Renal cortical epithelial cell (primary cell): ENCODE measurements at places on chromosomes 13 and 19.

- DNase-seq, result no peak
Measured at GRCh38 chr13:91470084-91470621, 71.7 kb downstream of the GPC5 start.

DNA sequence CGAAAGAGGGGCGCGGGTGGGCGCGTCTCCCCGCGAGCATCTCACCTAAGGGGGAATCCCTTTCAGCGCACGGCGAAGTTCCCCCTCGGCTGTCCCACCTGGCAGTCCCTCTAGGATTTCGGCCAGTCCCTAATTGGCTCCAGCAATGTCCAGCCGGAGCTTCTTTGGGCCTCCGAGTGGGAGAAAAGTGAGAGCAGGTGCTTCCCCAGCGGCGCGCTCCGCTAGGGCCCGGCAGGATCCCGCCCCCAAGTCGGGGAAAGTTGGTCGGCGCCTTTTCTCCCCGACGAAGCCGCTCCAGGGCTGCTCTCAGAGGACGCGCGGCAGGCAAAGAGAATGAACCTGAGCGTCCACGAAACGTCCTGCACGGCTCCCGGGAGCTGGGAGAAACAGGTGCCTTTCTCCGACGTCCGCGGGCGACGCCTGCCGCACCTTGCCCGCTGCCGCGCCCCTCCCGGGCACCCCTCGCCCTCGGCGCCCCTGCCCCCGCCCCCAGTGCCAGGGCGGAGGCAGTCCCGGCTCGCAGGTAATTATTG is 366 bp upstream of the KL start:
- DNase-seq, result no peak

- no peak for DNase-seq
Measured at GRCh38 chr19:58183817-58184215, 955 bp downstream of the ZNF274 start.

DNA sequence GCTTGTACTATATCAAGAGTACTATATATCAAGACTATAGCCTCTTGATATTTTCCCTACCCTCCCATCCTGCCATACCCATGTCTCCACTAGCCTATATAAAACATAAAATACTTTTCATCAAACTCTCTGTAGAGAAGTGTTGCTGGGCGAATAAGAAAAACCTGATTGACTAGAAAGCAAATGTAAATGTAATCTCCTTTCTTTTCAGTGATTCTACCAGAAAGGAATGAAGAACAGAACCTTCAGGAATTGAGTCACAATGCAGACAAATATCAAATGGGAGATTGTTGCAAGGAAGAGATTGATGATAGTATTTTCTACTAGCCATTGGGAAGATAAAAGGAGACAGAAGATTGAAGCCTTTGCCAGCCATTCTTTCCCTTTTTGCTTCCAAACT is 89.2 kb downstream of the KCNRG start:
- DNase-seq, result peak; percentile 36

DNA sequence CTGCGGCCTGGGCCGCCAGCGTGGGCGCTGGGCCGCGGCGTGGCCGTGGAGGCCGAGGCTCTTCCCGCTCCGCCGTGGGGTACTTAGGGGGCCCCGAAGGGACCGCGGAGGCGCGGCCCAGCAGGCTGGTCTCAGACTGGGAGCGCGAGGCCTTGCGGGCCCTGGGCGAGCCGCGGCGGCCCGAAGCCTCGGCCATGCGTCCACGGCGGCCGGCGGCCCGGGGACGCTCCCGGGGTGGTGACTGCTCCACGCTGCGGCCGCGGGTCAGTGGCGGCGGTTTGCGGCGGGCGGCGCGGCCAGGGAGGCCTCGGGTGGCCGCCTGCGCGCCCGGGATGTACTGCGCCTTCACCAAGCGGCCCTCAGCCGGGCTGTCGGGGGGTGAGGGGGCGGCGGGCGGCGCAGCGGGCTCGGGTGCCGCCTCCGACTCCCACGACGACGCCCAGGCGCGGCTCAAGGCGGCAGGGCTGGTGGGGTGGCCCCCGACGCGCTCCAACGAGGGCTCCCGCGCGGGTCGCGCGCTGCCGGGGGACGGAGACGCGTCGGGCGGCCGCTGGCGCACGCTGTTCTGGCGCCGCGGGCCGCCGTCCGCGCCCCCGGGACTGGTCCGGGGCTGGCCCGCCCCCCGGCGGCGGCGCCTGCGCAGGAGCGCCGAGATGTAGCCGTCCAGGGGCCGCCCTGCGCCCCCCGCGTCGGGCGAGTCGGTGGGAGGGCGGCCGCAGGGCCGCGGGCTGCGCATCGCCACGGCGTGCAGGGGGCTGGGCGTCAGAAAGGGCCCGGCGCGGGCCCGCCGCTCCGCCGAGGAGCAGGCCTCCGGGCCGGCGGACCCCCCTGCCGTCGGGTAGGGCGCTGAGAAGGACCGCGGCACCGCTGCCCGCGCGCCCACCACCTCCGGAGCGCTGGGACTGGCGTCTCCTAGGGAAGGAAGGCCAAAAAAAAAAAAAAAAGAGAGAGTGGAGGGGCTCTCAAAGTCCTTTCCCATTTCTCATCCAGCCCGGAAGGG is 11.7 kb downstream of the DACT3 start:
- DNase-seq, result no peak

GRCh38 chr19:1468821-1469254 is 10.2 kb downstream of the C19orf25 start:
- DNase-seq, result no peak
